Cortex of kidney (tissue), 1 donor: ENCODE measurements at places on chromosomes 13 and 19.

- no peak for DNase-seq
Observed at GRCh38 chr13:99955747-99956472, 15.7 kb downstream of the ZIC5 start.

- DNase-seq: no peak
Observed at GRCh38 chr13:74555651-74556420, 421.6 kb upstream of the KLF12 start.

GRCh38 chr13:24053519-24054251, 106.8 kb upstream of the SPATA13 start:
- DNase-seq: no peak

DNA sequence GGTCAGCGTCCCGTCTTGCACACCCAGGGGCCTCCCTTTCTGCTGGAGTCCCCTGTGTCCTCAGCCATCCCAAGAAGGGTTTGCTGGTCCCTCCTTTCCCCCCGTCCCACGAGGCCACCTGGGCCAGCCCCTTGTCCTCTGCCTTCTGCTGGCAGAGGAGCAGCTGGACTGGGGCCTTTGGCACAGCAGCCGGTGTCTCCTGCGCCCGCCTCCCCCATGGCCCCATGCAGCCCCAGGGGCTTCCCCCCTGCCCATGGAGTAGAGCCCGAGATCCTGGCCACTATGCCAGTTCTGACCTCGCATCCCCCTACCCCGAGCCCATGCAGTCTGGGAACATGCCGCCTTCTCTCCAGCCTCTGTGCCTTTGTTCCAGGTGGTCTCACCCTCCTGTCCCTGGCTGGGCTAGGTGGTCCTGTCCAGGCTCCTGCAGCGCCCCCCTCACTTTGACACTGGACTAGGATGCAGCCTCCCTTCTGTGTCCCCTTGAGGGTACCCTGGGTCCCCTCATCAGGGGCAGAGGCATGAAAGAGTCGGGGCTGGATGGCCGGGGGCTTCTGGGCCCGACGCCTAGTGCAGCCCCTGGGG, 5.7 kb upstream of the GARIN5A start:
- DNase-seq: no peak

GRCh38 chr13:105200181-105200580, 1335.3 kb downstream of the EFNB2 start:
- no peak for DNase-seq
